Uterus (tissue), 4 donors: ENCODE measurements at places on chromosomes 12 and 14.
A peak's percentile ranks its signal among the peaks of the same experiment; 100 is the strongest.

DNA sequence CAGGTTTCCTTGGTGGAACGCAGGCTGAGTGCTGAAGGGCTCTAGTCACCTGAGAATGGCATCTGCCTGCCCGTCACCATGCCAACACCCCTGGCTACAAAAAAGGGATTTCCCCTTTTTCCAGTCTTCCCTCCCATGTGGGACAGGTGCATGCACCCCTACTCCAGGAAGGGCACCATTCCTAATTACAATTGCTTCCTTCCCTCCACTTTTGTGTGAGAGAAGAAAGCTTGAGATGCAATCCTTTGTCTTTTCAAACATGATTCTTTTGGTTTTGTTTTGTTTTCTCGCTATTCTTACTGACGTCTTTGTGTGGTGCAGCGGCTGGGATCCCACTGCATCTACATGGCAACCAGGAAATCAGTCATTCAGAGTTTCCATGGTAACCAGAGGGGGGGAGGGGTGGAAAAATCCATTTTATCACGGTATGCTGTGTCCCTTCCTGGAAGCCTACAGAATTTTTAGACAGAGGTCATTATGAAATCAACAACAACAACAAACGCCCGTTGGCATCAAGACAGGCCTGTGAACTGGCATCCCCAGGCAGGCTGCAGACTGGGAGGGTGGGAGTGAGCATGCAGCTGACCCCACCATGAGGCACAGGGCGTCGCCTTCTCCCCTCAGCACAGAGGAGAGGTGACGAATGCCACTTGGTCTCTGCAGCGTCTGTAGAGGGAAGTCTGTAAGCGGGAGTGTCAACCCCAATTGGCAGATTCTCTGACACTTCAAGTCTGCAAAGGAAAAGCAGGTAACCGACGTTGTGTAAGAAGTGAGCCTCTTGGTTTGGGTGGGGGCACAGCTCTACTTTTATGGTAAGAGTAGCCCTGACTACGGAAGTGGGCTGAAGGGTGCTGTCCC lies 13.6 kb upstream of the GNG2 start:
- peak; percentile 26 for DNase-seq

GRCh38 chr14:69701857-69702256 lies 65.1 kb upstream of the SRSF5 start:
- DNase-seq, result no peak

DNA sequence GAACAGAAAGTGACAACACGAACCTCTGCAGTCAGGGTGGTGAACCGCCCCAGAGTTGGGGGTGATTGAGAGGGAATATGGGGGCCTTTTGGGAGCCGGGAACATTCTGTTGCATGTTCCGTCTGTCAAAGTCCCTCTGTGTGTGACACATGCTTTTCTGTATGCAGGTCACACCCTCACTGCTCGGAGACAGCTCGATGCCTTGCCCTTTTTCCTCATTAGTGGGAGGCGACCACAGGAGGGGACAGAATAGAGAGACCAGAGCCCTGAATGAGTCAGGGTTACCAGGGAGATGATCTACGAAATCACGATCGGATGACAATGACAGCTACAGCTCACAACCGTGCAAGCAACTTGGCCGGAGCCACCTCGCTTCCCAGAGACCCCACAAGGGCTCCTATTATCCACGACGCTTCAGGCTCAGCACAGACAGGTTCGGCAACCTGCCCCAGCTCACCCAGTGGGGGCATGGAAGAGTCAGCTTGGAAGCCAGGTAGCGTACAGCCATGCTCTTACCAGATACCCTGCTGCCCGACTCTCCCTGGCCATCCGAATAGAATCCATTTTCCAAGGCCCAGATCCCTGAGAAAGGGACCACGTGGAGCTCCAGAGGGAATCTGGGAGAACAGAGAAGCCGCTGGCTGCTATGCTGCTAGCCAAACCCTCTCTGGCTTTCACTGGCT lies 38.8 kb downstream of the TESC start:
- no peak for DNase-seq

DNA sequence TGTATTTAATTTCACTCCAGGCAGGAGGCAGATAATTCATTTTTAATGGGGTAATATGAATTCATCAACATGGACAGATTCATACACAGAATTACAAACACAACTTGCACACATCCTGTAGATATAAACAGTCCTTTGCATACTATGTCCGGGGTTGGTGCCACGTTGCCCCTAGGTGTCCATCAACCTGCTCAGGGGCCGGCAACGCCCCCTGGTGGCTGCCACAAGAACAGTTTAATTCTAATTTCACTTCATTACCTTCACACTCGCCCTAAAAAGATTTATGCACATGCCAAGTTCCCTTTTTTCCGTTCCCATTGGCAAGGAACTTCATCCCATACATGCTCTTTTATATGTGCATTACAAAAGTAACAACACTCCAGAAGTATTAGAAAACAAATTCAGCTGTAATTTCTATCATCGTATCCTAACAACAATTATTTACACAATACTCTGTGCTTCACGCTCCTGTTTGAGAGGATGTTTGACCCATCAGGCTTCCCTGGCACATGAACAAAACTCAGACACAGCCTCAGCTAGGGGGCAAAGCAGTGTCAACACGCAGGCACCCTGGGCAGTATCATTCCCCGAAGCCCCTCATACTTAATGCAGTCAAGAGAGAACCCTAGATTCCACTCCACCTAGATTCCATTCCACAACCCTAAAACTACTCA lies 15.5 kb downstream of the MANSC1 start:
- DNase-seq, result peak; percentile 62

- no peak for DNase-seq
Measured at GRCh38 chr14:102035914-102036313, 50.9 kb downstream of the HSP90AA1 start.

DNA sequence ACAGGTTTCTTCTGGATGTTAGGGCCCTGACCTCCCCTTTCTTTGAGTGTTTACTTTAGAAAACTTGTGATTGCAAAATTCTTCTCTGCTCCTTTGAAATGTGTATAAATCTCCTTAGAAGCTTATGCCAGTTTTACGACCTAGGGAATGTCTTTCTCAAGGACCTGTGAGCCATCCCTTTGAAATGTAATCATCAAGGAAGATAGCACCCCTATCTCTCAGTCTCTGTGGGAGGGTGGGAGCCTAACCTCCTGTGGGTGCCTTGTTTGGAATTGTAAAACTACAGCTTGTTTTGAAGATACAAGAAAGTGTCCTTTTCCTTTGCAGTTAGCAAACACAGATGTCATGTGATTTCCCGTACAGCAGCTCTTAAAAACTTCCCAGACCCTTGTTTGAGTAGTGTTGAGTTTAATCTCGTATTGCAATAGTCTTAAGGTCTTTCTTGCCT lies 3.3 kb downstream of the OR10AD1 start:
- DNase-seq, result peak; percentile 81

DNA sequence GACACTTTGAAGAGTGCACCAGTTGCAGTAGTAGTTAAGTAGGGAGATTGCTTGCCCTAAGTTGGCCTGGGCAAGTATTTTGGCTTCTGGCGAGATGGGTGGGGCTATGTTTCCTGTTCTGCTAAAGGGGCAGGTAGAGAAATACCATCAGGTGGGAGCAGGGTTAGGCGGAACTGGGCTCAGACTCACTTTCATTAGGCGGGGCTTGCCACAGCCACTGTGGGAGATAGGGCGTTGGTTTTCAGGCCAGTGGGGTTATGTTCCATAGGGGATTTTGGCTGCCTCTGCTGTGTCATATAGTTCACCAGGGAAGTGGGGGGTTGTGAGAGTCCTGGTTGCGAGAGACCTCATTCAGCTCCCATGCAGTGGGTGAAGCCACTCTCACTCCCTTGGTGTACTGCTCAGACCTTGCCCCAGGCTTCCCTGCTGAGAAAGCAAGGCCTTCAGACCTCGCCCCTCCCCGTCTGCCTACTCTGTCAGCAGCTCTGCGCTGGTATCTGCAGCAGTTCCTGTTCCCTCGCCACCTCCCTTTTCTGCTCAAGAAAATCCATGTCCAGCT lies 43.3 kb downstream of the AEBP2 start:
- DNase-seq, result no peak

DNA sequence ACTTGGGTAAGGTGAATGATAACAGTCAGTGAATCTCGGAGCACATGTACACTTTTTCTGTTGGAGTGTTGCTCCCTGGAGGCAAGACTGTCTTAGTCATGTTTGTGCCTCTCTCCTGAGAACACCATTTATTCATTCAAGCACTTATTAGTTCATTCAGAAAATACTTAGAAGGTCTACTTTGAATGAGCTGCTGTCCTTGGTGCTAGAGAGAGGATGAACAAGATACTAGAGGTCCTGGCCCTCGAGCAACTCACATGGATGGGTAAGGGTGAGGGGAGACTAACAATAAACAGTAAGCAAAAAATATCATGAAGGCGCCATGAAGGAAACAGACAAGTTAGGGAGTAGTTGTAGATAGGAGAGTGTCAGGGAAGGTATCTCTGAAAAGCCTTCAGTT lies 17.1 kb upstream of the SAMD4A start:
- DNase-seq, result no peak

- DNase-seq, result no peak
Measured at GRCh38 chr12:5830111-5830510, 114.9 kb downstream of the ANO2 start.

DNA sequence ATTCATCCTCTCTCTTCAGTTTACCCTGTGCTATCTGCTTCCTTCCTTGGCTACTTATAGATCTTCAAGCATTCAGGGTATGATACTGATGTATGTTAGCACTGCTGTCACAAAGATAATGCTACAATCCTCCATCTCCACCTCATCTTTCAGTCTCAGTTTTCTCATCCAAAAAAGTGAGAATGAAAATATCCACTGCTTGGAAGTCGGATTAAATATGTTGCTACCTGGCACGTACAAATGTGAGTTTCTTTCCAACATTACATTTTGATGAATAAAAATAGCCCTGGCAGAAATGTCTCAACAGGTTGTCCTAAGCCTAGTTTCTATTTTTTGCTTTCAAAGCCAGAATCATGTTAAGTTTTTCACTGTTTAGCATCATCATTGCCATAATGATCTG lies 149.9 kb downstream of the PTPN11 start:
- DNase-seq, result no peak

DNA sequence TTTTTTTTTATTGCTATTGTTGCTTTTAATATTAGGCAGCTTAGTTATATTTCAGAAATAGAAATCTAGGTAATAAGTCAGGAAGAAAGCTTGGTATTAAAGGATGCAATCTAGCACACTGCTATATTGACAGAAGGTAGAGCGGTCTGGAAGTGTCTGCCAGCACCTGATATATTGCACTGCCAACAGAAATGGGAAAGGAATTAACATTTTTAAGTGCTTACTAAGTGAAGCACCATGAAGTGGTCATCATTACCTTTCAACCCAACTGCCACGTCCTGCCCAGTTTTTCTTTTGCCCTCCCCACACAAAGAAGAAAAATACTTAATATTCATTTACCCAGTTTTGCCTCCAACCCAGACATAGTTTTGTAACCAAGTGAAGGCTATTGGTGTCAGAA lies 163.5 kb downstream of the KITLG start:
- DNase-seq, result no peak
